ENCODE measurements at places on chromosomes 3 and 15. TPM values are rescaled to one million over a fixed set of nuclear protein-coding genes. Genes with fewer than 3 reads are reported as not detected.

FANCD2 gene
- total RNA-seq, result 35.6 TPM

DNA sequence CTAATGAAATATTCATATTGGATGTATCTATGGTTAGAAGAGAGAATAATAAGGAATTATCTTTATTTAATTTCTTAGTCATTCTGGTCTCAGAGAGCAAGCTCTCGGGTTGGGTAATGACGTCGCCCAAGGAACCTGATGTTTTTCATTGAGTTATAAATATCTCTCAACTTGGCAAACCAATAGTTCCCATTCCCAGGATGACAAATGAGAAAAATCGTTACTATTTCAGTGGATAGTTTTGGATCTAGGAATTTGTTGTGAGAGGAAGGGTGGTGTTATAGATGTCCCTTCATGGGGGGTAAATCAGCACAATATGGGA is 162.9 kb upstream of the NR2E3 start:
- no peak overlapping the region for H3K4me3 ChIP-seq
- H3K36me3 ChIP-seq, result no peaks in the 10 kb centered on the region
- no peak overlapping the region for H3K27ac ChIP-seq

DNAH12 gene
- 0.45 TPM for total RNA-seq

- H3K36me3 ChIP-seq, result no peaks in the 10 kb centered on the region
- no peak for DNase-seq
- H3K27ac ChIP-seq, result no peak overlapping the region
- H3K27me3 ChIP-seq, result no peaks in the 10 kb centered on the region
- H3K4me3 ChIP-seq, result no peak overlapping the region
These were observed 104.0 kb downstream of the KLHL25 start for GRCh38 chr15:85690561-85691231.

HACD2 gene
- total RNA-seq, result 84.7 TPM

ZNF35 gene
- total RNA-seq, result 12.0 TPM

TMOD2 gene
- 0.23 TPM for total RNA-seq

DNA sequence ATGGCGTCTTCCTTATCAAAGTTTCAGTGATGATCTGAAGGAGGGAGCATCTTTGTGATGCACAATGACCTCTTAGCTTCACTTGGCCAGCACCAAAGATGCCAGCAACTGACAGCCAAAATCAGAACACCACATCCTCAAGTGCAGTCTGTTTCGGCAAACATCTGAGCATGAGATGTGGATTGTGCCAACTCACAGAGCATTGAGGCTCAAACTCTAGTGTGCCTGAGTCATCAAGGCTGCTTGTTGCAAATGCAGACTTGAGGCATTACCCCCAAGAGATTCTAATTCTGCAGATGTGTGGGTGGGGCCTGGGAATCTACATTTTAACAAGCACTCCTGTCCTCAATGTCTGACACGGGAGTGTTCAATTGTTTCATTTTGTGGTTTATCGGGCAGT is 35.8 kb downstream of the ABHD5 start:
- no peaks in the 10 kb centered on the region for H3K36me3 ChIP-seq
- no peak overlapping the region for H3K27ac ChIP-seq
- no peaks in the 10 kb centered on the region for H3K27me3 ChIP-seq
- no peaks in the 10 kb centered on the region for H3K4me1 ChIP-seq

GRCh38 chr3:160012108-160012507 is 23.5 kb downstream of the IL12A start:
- H3K36me3 ChIP-seq, result no peaks in the 10 kb centered on the region
- no peaks in the 10 kb centered on the region for H3K27me3 ChIP-seq
- H3K4me3 ChIP-seq, result no peak overlapping the region
- no peak overlapping the region for H3K27ac ChIP-seq

GRCh38 chr15:88700716-88701115 is 61.9 kb downstream of the ISG20 start:
- no peaks in the 10 kb centered on the region for H3K27me3 ChIP-seq
- no peaks in the 10 kb centered on the region for H3K36me3 ChIP-seq
- no peak for DNase-seq
- H3K4me1 ChIP-seq, result no peaks in the 10 kb centered on the region

TPRG1 gene
- 1.5 TPM for total RNA-seq

DNA sequence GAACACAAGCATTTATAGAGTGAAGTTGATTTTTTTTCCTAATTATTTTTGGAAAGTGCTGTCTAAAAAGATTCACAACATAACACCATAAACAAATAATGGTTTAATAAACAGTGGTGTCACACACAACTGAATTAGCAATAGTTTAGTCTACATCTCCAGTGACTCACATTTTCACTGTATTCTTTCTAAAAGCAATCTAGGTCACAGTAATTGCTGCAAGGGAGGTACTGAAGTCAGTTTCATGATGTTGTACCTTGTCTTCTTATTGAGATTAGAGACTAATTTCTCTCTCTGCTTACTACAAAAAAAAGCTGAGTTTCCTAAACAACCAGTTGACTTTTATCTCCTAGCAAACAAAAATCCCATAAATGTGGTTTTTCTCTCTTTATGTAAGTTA is 29.6 kb downstream of the PLSCR4 start:
- no peaks in the 10 kb centered on the region for H3K27me3 ChIP-seq
- no peak overlapping the region for H3K4me3 ChIP-seq
- peaks cover 40% of the 10 kb centered on the region for H3K4me1 ChIP-seq
- H3K36me3 ChIP-seq, result no peaks in the 10 kb centered on the region
- DNase-seq, result no peak

- H3K36me3 ChIP-seq, result no peaks in the 10 kb centered on the region
- H3K4me3 ChIP-seq, result no peak overlapping the region
- H3K27me3 ChIP-seq, result no peaks in the 10 kb centered on the region
- no peak for DNase-seq
- no peak overlapping the region for H3K27ac ChIP-seq
- H3K4me1 ChIP-seq, result no peaks in the 10 kb centered on the region
These were observed 89.9 kb downstream of the LRTM1 start for GRCh38 chr3:54837964-54838363.

- no peak for DNase-seq
- peaks cover 30% of the 10 kb centered on the region for H3K4me1 ChIP-seq
- H3K27me3 ChIP-seq, result no peaks in the 10 kb centered on the region
- no peaks in the 10 kb centered on the region for H3K36me3 ChIP-seq
- H3K4me3 ChIP-seq, result no peak overlapping the region
These were observed 87.8 kb downstream of the FOXB1 start for GRCh38 chr15:60091911-60092310.

GRCh38 chr3:107425033-107425432 is 47.8 kb downstream of the CCDC54 start:
- H3K27ac ChIP-seq, result no peak overlapping the region
- H3K4me3 ChIP-seq, result no peak overlapping the region
- no peaks in the 10 kb centered on the region for H3K36me3 ChIP-seq
- DNase-seq, result no peak
- no peaks in the 10 kb centered on the region for H3K4me1 ChIP-seq

AQP9 gene
- not detected for total RNA-seq

DNA sequence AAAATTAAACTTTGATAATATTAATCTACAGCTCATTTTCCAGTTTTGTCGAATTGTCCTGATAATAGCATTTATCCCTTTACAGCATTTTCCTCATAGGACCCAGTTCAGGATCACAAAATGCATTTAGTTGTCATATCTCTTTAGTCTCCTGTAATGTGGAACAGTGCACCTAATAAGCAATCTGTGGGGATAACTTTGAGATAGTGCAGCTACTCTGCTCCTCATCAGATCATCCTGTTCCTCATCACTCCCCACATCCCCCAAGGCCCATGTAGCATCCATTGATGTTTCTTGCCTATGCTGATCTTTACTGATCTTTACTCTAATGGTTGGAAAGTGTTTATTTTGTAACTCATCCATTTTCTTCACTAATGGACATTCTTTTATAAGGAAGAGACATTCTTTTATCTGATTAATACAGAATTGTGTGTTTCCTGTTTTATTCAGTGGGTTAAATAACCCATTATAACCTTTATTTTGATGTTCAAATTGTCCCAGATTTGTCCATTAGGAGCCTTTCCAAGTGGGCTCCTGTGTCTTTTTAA is 7.5 kb downstream of the RNF111 start:
- H3K4me3 ChIP-seq, result no peak overlapping the region
- H3K27me3 ChIP-seq, result no peaks in the 10 kb centered on the region
- no peak overlapping the region for H3K27ac ChIP-seq

PPARG gene
- 22.1 TPM for total RNA-seq

GRCh38 chr3:54065140-54065539 is 57.2 kb upstream of the CACNA2D3 start:
- H3K27me3 ChIP-seq, result no peaks in the 10 kb centered on the region
- H3K36me3 ChIP-seq, result no peaks in the 10 kb centered on the region
- no peak overlapping the region for H3K27ac ChIP-seq
- DNase-seq, result no peak
- H3K4me3 ChIP-seq, result no peak overlapping the region
- H3K4me1 ChIP-seq, result no peaks in the 10 kb centered on the region

GRCh38 chr15:52440414-52440813 is 88.3 kb downstream of the MYO5A start:
- no peaks in the 10 kb centered on the region for H3K36me3 ChIP-seq
- no peak overlapping the region for H3K27ac ChIP-seq
- no peaks in the 10 kb centered on the region for H3K4me1 ChIP-seq
- no peaks in the 10 kb centered on the region for H3K27me3 ChIP-seq

DNA sequence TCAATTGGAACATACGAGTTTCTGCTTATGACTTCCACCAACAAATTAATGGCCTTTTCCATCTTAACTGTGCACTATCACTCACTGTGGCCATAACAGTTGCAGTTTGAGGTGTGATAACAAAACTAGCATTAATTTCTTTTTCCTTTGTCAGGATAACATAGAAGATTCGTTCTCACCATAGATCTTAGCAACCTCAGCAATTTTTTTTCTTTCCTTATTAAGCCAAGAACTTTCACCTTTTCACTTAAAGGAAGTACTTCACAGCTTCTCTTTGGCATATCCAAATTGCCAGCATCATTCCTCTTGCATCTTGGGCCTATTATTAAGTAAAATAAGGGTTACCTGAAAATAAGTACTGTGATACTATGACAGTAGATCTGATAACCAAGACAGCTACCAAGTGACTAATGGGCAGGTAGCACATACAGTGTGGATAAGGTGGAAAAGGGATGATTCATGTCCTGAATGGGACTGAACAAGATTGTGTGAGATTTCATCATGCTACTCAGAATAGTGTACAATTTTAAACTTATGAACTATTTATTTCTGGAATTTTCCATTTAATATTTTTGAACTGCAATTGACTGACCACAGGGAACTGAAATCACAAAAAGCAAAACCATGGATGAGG is 46.6 kb downstream of the CEP70 start:
- H3K4me3 ChIP-seq, result no peak overlapping the region
- no peaks in the 10 kb centered on the region for H3K27me3 ChIP-seq
- no peak for DNase-seq
- no peak overlapping the region for H3K27ac ChIP-seq

- H3K4me1 ChIP-seq, result no peaks in the 10 kb centered on the region
- DNase-seq, result no peak
- H3K27ac ChIP-seq, result peak overlapping the region; percentile 22
- H3K4me3 ChIP-seq, result no peak overlapping the region
These were observed 31.3 kb downstream of the EDEM1 start for GRCh38 chr3:5218815-5219214.

GRCh38 chr3:67765575-67765974 is 111.2 kb upstream of the SUCLG2 start:
- no peak for DNase-seq
- no peaks in the 10 kb centered on the region for H3K4me1 ChIP-seq
- no peak overlapping the region for H3K4me3 ChIP-seq
- no peaks in the 10 kb centered on the region for H3K36me3 ChIP-seq

DNA sequence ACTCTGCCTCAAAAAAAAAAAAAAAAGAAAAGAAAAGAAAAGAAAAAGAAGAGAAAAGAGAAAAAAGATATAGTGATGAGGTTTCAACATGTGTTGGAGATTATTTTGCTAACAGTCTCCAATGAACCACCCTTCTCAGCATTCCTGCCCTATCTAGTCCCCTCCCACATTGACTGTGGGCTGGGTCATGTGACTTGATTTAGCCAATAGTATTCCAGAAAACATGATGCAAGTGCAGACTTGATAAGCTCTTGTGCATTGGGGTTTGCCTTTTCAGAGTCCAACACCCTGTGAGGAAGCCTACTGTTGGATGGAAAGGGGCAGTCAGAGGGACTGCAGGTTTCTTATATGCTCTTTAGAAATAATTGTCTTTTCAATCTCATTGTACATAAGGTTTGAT is 37.8 kb upstream of the MED12L start:
- H3K27me3 ChIP-seq, result no peaks in the 10 kb centered on the region
- H3K36me3 ChIP-seq, result no peaks in the 10 kb centered on the region
- H3K27ac ChIP-seq, result no peak overlapping the region
- peak; percentile 72 for DNase-seq
- no peak overlapping the region for H3K4me3 ChIP-seq

TERC gene
- total RNA-seq, result 19.0 TPM

GRCh38 chr3:106728315-106729098 is 648.7 kb upstream of the CCDC54 start:
- no peaks in the 10 kb centered on the region for H3K27me3 ChIP-seq
- no peaks in the 10 kb centered on the region for H3K4me1 ChIP-seq
- no peaks in the 10 kb centered on the region for H3K36me3 ChIP-seq
- H3K27ac ChIP-seq, result no peak overlapping the region

GLDN gene
- total RNA-seq, result 0.82 TPM

DNA sequence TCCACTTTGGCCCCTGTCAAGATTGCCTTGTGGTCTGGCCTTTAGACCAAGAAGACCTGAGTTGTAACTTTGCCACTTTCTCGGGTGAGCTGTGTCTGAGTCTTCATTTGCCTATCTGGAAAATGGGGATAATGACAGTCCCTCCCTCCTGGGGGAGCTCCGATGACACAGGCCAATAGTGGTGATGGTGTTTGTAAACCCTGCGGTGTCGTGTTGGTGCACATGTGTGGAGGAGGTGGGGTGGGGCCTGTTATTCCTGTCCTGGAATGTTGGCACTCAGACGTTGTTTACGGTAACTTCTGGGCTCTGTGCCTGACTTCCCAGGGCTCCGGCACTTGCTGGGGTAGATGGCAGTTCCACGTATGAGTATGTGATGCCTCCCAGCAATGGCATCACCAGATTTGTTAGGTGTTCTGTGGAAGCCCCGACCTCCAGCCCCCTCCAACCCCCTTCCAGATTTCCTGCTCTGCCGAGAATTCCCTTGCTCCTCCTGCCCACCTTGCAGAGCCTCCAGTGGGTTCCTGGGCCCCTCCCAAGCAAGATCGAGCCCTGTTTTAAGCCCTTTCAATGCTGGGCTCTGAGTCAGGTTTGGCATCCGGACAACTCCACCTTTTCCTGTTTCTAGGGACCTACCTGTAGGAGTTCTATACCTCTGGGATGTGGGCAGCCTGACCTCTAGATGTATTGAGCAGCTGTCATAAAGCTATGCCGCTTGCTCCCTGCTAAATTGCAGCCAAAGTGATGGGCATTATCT is 31.4 kb downstream of the HRH1 start:
- no peaks in the 10 kb centered on the region for H3K4me1 ChIP-seq
- DNase-seq, result no peak
- no peak overlapping the region for H3K4me3 ChIP-seq
- H3K27ac ChIP-seq, result no peak overlapping the region
- H3K27me3 ChIP-seq, result no peaks in the 10 kb centered on the region
- H3K36me3 ChIP-seq, result no peaks in the 10 kb centered on the region

DNA sequence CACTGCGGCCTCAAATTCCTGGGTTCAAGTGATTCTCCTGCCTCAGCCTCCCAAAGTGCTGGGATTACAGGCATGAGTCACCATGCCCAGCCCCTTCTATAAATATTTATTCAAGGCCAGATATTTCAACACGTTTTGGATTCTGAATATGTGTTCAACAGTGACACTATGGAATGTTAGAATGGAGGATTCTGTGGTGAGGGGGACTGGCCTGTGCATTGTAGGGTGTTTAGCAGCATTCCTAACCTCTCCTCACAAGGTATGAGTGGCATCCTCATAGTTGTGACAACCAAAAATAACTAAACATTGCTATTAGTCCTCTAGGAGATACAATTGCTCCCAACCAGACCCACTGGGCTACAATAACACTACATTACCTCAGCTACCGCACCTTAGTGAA is 104.0 kb upstream of the ATP10A start:
- DNase-seq, result peak; percentile 5
- no peak overlapping the region for H3K4me3 ChIP-seq
- no peaks in the 10 kb centered on the region for H3K4me1 ChIP-seq
- H3K27me3 ChIP-seq, result no peaks in the 10 kb centered on the region
- H3K27ac ChIP-seq, result no peak overlapping the region

All from Caco-2 (cell line).